GM03348 (cell line): ENCODE measurements at places on chromosomes 1 and 21.

DNA sequence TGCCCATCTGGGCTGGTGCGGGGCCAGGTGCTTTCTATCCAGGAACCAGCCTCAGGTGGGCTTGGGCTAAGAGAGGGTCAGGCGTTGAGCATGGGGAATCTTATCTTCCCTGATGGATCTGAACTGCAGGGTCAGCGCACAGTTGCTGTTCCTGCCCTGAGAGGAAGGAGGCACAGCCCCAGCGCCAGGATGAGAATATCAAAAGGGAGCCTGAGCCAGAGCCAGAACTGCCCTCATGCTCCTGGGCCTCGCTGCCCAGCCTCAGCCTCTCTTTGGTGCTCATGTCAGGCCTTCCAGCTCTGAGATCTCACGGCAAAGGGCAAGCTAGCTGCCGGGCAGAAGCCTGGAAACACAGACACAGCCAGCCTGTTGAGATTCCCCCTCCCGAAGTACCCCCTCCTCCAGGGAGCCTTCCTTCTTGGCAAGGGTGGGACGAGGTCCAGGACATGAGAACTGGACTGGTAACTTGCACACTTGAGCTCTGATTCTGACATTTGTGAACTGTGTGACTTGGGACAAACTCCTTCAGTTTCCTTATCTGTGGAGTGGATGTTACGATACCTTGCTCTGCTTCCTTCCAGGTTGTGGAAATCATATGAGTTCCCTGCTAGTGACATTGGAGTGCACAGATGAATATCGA lies 1.2 kb upstream of the LAD1 start:
- DNase-seq = no peak

DNA sequence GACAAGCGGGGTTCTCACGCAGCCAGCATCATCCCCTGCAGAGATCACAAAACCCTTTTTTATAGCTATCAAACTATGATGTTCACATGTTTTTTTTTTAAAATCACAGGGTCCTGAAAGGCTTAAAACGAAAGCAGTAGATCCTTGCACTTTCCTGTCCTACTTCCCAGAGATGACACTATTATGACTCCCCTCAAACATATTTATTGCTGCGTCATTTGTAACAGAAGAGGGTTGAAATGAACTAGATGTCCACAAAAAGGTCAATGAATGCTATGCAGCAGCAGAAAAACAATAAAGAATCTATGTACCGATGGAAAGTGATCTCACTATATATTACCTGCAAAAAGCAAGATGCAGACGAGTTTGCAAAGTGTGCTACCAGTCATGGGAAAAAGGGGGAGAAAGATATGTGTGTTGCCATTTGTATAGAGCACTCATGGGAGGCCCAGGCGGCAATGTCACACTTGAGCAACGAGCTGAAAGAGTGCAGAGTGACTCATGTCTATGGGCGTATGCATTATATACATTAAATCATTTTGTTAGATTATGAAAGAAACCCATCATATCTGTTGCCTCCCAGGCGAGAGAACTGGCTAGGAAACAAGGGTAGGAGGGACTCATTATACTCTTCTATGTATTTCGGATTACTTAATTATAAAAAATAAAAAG lies 68.9 kb upstream of the PARP1 start:
- no peak for DNase-seq

DNA sequence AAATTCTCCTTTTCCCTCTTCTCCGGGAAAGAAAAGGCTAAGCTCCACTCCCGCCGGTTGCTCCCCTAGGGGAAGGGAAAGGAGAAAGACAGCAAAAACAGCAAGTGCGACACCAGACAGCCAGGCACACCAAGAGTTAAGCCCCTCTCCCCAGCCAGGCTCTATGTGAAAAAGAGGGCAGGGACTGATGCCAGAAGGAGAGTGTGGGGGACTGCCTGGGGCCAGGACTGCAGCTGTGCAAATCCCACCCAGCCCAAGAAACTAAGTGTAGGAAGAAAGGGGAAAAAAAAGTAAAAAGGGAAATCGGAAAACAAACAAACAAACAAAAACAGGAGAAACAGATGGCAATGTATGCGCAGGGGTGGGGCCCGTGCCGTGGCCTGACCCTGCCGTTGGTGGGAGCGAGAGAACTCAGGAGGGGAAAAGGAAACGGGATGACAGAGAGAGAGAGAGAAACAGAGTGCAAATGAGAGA lies 27.7 kb upstream of the FMO1 start:
- no peak for DNase-seq

GRCh38 chr1:173903827-173904531 lies 13.1 kb downstream of the SERPINC1 start:
- no peak for DNase-seq

DNA sequence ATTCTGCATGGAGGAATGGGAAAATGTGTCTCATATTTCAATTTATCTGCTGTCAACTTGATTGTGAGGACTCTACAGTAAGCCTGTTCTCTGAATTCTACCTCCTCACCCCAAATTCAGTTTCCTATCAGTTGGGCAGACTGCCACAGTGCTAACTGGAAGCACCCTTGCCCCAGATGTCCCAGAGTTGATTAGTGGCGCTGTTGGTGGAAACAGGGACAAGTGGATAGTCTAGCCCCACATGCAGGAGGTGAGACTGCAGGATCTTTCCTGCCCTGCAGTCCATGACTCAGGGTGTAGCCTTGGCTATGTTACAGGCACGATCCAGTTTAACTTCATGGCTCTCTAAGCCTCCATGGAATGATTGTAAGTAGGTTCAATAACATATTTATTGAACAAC lies 22.1 kb downstream of the ADAM30 start:
- DNase-seq = no peak

DNA sequence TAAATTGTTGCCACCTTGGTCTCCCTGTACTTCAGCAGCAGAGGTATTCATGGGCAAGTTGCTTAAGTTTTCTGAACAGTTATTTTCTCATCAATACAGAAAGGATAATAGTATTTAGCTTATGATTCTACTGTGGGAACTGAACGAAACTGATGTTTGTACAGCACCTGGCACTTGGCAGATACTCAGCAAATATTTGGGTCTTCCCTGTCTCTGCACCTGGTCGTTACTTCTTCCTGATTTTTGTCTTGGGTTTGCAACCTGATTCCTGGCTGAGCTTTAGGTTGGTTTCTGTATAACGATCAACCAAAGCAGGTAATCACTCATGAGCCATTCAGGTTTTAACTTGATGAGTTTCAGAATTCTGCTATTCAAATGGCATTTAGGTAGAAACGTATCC lies 490.6 kb downstream of the KIF26B start:
- no peak for DNase-seq

DNA sequence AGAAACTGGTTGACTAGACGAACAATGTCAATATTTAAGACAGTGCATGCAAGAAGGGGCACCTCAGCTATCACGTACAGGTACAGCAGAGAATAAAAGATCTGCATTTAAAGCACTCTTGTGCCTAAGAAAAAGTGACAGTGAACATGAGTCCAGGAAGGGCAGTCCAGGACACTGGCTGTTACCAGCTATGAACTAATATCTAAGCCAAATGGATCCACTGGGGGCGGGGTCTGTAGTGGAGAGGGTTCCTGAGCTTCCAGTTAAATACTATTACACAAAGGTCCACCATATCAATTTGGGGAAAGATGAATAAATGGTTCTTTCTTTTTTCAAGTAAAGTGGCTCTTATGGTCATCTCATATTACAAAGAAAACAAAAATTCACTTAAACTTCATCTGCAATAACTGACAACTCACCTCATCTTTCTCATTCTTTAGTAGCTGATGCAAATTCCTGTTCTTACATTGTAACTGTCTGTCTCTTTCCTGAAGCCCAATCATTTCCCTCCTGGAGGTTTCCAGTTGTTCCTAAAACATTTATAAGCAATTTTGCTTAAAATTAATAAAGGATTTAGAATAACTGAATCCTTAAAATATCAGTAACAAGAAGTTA lies 24.5 kb downstream of the SSX2IP start:
- peak; percentile 24 for DNase-seq

DNA sequence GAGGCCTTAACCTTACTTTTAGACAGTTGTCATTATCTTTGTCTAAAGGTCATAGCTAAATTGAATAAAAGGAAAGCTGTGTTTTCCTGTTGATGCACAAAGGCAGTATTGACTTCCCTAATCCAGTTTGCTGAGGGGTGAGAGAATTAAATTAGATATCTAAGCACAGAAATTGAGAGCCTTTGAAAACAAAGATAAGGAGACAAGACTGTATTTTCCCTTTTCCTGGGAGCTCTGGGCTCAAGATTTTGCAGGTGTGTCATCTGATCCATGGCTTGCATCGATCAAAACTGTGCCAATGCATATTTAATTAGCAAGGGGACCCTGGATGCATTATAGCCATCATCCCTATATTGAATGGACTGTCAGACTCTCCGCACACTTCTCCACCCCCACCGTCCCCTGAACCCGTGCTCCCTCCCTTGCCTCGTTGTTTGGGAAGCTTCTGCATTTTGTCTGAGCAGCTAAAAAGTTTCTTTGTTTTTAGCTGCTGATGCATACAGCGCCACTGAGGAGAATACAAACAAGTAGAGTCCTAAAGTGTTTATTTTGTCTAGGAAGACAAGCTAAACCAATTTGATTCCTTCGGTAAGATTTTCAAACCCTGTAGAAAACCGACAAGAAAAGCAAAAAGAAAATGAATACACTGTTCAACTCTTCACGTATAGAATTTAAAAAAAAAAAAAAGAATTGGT lies 186.3 kb downstream of the NFIA start:
- no peak for DNase-seq

GRCh38 chr1:48048064-48048463 lies 50.9 kb upstream of the TRABD2B start:
- peak; percentile 27 for DNase-seq

- DNase-seq = no peak
Observed at GRCh38 chr21:31725202-31725839, 6.6 kb downstream of the SCAF4 start.

DNA sequence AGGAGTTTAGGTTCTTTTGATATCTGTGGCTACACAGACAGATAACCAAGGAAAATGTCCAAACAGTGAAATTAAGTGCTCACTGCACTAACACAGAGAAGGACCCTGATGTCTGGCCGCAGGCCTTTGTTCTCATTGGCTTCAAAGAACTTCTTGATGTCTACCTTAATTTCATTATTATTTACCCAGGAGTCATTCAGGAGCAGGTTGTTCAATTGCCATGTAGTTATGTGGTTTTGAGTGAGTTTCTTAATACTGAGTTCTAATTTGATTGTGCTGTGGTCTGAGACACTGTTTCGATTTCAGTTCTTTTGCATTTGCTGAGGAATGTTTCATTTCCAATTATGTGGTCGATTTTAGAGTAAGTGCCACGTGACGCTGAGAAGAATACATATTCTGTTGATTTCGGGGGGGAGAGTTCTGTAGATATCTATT lies 15.2 kb upstream of the LGALS8 start:
- DNase-seq = no peak

GRCh38 chr1:194155962-194156361 lies 969.5 kb upstream of the B3GALT2 start:
- DNase-seq = no peak
